ENCODE measurements at places on chromosomes 11 and 22.

DNA sequence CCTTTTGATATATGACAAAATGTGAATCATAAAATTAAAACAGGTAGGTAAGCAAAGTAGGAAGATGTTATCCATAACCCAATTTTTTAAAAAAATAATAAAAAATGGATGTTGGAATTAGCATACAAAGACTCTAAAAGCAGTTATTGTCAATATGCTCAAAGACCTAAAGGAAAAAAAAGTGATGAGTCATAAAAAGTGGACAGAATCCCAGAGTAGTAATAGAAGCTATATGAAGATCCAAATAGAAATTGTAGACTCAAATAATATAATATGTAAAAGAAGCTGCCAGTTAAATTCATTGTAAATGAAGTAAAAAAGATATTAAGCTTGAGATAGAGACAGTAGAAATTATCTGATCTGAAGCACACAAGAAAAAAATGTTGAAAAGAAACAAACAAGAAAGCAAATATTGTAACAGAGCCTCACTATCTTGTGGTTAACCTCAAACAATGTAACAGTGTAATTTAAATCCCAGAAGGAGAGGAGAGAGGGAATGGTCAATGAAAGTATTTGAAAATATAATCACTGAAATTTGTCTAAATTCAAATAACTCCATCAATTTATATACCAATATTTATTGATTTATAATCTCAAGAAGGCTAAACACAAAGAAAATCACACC, 773.4 kb upstream of the RAG2 start:
- no peak for DNase-seq

DNA sequence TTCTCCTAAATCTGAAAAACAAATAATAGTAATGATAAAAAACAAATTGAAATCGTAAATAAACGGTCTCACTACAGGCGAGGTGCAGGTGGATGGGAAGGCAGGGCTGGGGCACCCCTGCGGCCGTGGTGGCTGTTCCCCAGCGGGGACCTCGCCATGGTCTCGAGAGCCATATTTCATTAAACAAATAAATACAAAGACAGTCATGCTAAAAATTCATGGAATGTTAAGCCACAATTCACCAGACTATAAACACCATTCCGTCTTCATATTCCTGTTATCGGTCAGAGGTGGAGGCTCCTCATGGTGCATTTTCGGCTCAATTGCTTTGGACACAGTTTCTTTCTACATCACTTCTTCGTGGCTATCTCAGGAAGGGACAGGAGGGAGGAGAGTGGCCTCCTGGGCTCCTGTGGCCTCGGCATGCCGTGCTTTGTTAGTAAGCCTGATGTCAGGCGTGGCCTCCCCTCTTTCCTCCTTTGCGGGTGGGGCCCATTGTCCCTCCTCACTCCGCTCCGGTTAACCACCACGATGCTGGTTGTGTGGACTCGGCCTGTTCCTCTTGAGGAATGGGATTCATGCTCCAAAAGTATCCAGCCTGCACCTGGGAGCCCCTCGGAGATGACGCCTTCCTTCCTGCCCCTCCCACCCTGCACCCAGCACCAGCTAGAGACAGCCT, 16.1 kb upstream of the BRSK2 start:
- DNase-seq, result peak; percentile 46

GRCh38 chr22:44882226-44882905, 127.4 kb downstream of the PHF21B start:
- no peak for DNase-seq

GRCh38 chr22:49330421-49331222, 497.1 kb downstream of the BRD1 start:
- no peak for DNase-seq

- DNase-seq, result no peak
These were observed 13.0 kb downstream of the RTN4RL2 start for GRCh38 chr11:57473285-57473841.

DNA sequence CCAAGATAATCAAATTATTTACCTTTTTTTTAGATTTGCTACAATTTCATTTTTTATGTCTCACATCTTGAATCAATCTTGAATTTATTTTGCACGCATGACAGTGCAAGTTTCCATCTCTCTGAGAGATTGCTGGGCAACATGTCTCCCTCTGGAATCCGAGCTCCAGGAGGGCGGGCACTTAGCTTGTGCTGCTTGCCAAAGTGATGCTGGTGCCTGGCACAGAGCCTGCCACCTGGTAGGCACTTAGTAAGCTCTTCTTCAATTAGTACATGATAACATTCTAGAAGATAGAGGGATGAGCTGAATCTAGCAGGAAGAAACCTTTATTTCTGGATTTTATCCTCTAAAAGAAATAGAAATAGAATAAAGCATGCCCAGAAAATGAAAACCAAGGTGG, 27.5 kb upstream of the OR9I1 start:
- DNase-seq, result no peak

GRCh38 chr11:111502611-111503010, 9.6 kb downstream of the BTG4 start:
- no peak for DNase-seq

Data from astrocyte of the hippocampus (primary cell).